ENCODE measurements at places on chromosomes 3 and 15.

- no peak for DNase-seq
Observed at GRCh38 chr15:79682851-79683288, 213.9 kb downstream of the MTHFS start.

- DNase-seq = no peak
Observed at GRCh38 chr3:120098710-120099109, 4.5 kb upstream of the GSK3B start.

DNA sequence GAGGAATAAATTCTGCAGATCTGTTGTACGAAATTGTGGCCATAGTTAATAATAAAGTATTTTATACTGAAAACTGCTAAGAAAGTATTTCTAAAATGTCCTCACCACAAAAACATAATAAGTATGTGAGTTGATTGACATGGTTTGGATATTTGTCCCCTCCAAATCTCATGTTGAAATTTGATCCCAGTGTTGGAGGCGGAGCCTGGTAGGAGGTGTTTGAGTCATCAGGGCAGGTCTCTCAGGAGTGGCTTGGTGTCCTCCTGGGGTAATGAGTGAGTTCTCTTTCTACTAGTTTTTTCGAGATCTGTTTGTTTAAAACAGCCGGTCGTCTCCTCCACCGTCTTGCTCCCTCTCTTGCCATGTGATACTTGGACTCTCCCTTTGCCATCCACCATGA, 424.1 kb upstream of the KCNMB2 start:
- no peak for DNase-seq

- DNase-seq = no peak
Observed at GRCh38 chr15:69755551-69756310, 303.1 kb downstream of the RPLP1 start.

- DNase-seq = no peak
Observed at GRCh38 chr15:92910451-92910850, 10.3 kb downstream of the CHD2 start.

GRCh38 chr15:35606450-35606779, 60.5 kb upstream of the DPH6 start:
- no peak for DNase-seq

- DNase-seq = no peak
Observed at GRCh38 chr15:68981941-68982340, 32.6 kb upstream of the NOX5 start.

GRCh38 chr3:195250473-195251251, 20.3 kb downstream of the XXYLT1 start:
- DNase-seq = peak; percentile 59
